Thoracic aorta (tissue), 2 donors: ENCODE measurements at places on chromosomes 13 and 19.

GRCh38 chr19:51148580-51148979 lies 6.5 kb downstream of the SIGLEC7 start:
- no peak for DNase-seq

DNA sequence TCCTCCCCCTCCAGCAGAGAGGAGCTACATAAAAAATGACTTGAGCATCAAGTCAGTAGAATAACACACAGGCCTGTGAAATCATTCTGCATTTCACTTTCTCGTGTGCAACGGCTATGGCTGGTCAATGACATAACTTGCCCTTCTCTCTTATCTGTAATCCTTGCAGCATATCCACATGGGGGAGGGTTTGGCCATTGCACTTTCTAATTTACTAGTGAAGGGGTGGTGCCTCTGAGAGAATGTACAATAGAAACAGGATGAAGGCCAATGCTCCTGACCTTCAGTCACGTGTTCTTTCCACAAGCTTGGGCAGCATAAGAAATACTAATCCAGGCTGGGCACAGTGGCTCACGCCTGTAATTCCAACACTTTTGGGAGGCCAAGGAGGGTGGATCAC lies 641.0 kb upstream of the ARGLU1 start:
- DNase-seq = no peak

DNA sequence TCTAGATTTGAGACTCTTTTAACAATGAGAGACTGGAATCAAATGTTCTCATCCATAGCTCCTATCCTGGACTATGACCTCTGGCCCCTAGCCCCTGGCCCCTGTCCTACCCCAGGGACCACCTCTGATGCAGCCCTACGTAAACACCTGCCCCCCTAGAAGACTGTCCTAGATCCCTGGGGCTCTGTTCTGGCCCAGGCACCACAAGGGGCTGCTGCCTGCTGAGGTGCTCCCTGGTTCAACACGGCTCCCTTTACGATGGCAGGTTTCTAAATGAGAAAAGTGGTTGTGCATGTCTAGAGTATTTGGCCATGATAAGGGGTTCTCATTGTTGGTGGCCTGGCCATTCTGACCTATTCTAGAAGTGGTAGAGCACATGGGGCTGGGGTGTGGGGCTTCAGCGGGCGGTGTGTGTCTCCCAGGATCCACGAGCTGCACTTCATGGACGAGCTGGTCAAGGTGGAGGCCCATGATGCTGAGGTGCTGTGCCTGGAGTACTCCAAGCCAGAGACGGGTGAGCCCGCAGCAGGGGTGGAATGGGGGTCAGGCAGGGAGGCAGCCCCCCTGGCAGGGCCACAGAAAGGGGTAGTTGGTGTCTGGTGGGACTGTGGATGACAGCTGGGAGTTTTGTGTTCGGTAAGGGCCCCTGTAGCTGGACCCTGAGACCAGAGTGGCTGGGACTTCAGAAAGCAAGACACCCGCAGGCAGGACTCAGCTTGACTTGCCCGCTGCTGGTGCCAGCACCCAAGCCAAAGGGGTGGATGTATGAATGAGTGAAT lies 26.5 kb upstream of the OVOL3 start:
- DNase-seq = no peak

GRCh38 chr19:34403784-34404108 lies 453 bp upstream of the PDCD2L start:
- DNase-seq = no peak

GRCh38 chr13:48370815-48371214 lies 42.1 kb downstream of the LPAR6 start:
- DNase-seq = no peak

- DNase-seq = no peak
Measured at GRCh38 chr13:32669030-32669646, 82.9 kb downstream of the PDS5B start.
